ENCODE measurements at places on chromosomes 4 and X.

- no peak overlapping the region for H3K27ac ChIP-seq
- no peak overlapping the region for H3K4me3 ChIP-seq
- H3K4me1 ChIP-seq = no peaks in the 10 kb centered on the region
- H3K36me3 ChIP-seq = no peaks in the 10 kb centered on the region
- no peaks in the 10 kb centered on the region for H3K27me3 ChIP-seq
These were observed 34.4 kb downstream of the GLRA3 start for GRCh38 chr4:174794543-174795094.

DNA sequence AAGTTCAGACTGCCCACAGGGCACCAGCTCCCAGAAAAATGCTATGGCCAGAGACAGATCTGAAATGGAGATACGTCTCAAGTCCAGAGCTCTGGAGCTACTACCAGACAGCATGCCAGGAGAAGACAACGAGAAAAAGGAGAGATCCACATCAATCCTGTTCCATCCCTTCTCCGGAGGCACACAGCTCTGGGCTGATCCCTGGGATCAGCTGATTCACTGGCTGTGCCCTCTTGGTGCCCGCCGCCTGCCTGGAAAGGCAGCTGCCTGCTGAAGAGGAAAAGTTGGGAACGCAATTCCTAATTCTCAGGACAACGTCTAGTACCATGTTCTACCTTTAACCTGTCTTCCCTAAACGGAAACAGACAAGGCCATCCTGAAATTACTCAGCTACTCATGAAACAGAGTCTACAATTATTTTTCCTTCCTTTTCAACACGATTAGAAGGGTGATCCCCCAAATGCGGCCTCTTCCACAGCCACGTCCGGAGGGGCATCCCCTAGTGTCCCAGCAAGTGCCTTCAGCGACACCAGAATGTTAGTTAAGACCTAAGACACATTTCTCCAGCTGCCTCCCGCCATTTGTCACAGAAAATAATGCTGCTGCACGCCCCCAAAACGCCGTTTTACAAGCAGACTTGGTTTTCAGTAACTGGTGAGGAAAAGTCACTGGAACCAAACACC lies 2.4 kb downstream of the ZFYVE28 start:
- no peak overlapping the region for H3K27ac ChIP-seq
- no peak overlapping the region for H3K4me3 ChIP-seq
- peaks cover 7% of the 10 kb centered on the region for H3K27me3 ChIP-seq
- no peaks in the 10 kb centered on the region for H3K36me3 ChIP-seq
- peaks cover 10% of the 10 kb centered on the region for H3K4me1 ChIP-seq
- DNase-seq = no peak

DNA sequence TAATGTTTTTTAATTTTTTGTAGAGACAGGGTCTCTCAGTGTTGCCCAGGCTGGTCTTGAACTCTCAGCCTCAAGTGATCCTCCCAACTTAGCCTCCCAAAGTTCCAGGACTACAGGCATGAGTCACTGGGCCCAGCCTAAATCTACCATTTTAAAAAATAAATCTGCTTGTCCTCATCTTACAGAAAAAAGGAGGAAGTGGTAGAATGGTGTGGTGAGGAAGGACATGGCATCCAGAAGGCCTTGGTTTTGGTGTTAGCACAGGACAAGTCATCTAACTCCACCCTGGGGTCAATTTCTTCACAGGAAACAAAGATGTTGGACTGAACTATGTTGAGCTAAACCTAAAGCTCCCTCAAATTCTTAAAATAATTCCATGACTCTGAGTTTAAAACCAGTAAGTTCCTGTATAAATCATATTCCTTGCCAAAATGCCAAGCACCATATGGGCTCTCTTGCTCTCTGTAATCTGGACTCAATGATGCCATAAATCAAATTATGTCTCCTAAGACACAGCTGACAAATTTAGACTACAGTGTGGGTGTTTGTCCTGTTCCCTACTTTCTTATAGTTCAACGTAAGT lies 253.9 kb upstream of the NOCT start:
- DNase-seq = no peak
- H3K27ac ChIP-seq = no peak overlapping the region
- no peaks in the 10 kb centered on the region for H3K27me3 ChIP-seq
- no peaks in the 10 kb centered on the region for H3K4me1 ChIP-seq
- H3K4me3 ChIP-seq = no peak overlapping the region

- peaks cover 2% of the 10 kb centered on the region for H3K4me1 ChIP-seq
- peak; percentile 48 for DNase-seq
These were observed 65.9 kb downstream of the EFNB1 start for GRCh38 chrX:68894513-68895340.

GRCh38 chr4:8324640-8325239 lies 55.2 kb downstream of the HTRA3 start:
- H3K27me3 ChIP-seq = no peaks in the 10 kb centered on the region
- H3K4me1 ChIP-seq = peaks cover 8% of the 10 kb centered on the region
- no peaks in the 10 kb centered on the region for H3K36me3 ChIP-seq
- H3K4me3 ChIP-seq = no peak overlapping the region
- H3K27ac ChIP-seq = no peak overlapping the region

GRCh38 chr4:90060039-90060438 lies 67.2 kb upstream of the CCSER1 start:
- H3K27me3 ChIP-seq = no peaks in the 10 kb centered on the region
- H3K36me3 ChIP-seq = no peaks in the 10 kb centered on the region
- H3K4me1 ChIP-seq = no peaks in the 10 kb centered on the region
- no peak for DNase-seq
- H3K27ac ChIP-seq = no peak overlapping the region
- H3K4me3 ChIP-seq = no peak overlapping the region

DNA sequence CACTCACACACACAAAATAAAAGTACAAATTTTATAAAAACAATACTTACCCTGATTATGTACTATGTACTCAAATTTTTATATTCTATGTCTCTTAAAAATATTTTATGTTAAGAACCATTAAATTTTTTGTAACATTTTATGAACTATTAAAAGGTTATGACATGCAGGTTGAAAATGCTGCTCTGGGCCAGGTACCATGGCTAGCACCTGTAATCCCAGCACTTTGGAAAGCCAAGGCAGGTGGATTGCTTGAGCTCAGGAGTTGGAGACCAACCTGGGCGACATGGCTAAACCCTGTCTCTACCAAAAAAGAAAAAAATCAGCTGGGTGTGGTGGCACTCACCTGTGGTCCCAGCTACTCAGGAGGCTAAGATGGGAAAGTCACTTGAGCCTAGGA lies 29.4 kb upstream of the SPINK2 start:
- no peak for DNase-seq
- H3K4me1 ChIP-seq = no peaks in the 10 kb centered on the region
- H3K27ac ChIP-seq = no peak overlapping the region
- no peak overlapping the region for H3K4me3 ChIP-seq
- H3K36me3 ChIP-seq = no peaks in the 10 kb centered on the region

DNA sequence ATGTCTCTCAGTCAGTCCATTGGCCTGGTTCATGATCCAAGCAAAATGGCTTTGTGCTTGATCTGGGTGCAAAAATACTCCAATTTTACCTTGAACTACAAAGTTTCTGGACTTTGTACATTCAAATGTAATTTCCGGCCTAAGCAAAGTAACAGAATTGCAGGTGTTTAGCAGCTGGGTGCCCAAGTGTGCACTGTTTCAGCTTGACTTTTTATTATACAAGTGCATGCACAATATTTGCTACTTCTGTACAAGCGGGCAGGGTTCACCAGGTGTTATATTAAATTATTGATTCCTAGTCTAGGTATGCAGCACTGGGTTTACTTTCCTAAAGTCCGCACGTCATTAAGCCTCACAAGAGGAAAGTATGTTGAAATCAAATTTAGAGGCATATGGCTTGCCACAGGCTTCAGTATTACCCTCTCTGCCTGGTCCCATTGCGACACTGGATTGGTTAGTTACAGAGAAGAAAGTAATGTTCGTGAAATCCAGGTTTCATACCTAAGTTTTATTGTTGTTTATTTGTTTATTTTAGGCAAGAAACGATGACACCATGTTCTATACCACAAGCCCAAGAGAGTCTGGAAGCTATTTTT lies 376.9 kb upstream of the CTSO start:
- H3K36me3 ChIP-seq = no peaks in the 10 kb centered on the region
- H3K27ac ChIP-seq = no peak overlapping the region
- H3K4me3 ChIP-seq = no peak overlapping the region
- no peaks in the 10 kb centered on the region for H3K27me3 ChIP-seq
- no peaks in the 10 kb centered on the region for H3K4me1 ChIP-seq

DNA sequence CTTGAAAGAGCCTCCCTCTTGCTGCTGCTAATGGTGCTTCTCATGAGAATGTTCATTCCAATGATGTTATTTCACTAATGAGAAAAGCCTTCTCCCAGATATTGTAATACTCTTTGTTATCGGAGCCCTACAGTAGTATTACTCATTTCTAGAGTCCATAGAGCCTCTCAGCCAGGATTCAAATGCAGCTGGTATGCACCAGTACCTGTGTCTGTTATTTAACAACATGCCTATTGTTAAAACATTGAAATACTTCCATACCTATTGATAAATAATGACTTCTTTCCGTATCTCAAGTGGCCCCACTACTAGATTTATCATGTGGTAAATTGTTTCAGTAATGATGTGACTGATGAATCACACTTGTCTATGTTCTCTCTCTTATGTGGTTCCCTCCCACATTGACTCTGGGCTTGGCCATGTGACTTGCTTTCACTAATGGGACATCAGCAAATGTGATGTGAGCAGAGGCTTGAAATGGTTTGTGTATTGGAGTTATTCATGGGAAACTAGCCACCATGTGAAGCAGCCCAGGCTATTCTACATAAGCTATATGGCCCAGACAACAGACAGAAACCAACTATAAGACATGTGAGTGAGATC lies 207.6 kb downstream of the THOC2 start:
- H3K4me1 ChIP-seq = no peaks in the 10 kb centered on the region
- DNase-seq = no peak
- H3K4me3 ChIP-seq = no peak overlapping the region
- H3K36me3 ChIP-seq = no peaks in the 10 kb centered on the region
- H3K27me3 ChIP-seq = no peaks in the 10 kb centered on the region

GRCh38 chr4:16794816-16795445 lies 103.5 kb downstream of the LDB2 start:
- no peaks in the 10 kb centered on the region for H3K27me3 ChIP-seq
- no peaks in the 10 kb centered on the region for H3K4me1 ChIP-seq
- peak; percentile 47 for DNase-seq
- H3K27ac ChIP-seq = no peak overlapping the region
- no peaks in the 10 kb centered on the region for H3K36me3 ChIP-seq

- H3K36me3 ChIP-seq = no peaks in the 10 kb centered on the region
- H3K27me3 ChIP-seq = no peaks in the 10 kb centered on the region
- H3K4me1 ChIP-seq = no peaks in the 10 kb centered on the region
- H3K4me3 ChIP-seq = no peak overlapping the region
These were observed 16.7 kb downstream of the NR3C2 start for GRCh38 chr4:148425327-148426110.

GRCh38 chrX:22742174-22742573 lies 257.6 kb upstream of the DDX53 start:
- H3K27ac ChIP-seq = no peak overlapping the region
- H3K27me3 ChIP-seq = no peaks in the 10 kb centered on the region
- DNase-seq = no peak
- H3K4me3 ChIP-seq = no peak overlapping the region
- no peaks in the 10 kb centered on the region for H3K36me3 ChIP-seq

DNA sequence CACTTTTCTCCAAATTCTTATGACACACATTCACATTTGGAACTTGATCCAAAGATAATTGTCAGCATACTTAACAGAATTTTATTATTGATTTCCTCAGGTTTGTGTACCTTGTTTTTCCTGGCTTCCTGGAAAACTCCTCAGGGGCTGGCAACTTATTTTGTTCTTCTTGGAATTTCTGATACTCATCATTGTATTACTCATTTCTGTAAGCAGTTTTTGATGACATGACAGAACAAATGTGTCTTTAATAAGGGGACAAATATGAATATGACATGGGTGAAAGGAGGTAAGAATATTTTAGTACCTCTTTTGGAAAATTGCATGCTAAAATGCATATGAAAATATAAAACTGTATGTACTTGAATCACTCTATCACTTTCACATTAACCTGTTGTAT lies 237.8 kb downstream of the ADGRL3 start:
- H3K4me1 ChIP-seq = no peaks in the 10 kb centered on the region
- H3K36me3 ChIP-seq = no peaks in the 10 kb centered on the region
- H3K27me3 ChIP-seq = no peaks in the 10 kb centered on the region
- H3K27ac ChIP-seq = no peak overlapping the region
- no peak for DNase-seq

GRCh38 chr4:186752325-186752724 lies 28.7 kb upstream of the FAT1 start:
- no peaks in the 10 kb centered on the region for H3K4me1 ChIP-seq
- H3K27me3 ChIP-seq = no peaks in the 10 kb centered on the region
- no peaks in the 10 kb centered on the region for H3K36me3 ChIP-seq
- DNase-seq = no peak
- H3K27ac ChIP-seq = no peak overlapping the region
- H3K4me3 ChIP-seq = no peak overlapping the region

GRCh38 chrX:95435198-95435597 lies 1249.4 kb upstream of the DIAPH2 start:
- H3K4me1 ChIP-seq = no peaks in the 10 kb centered on the region
- H3K27me3 ChIP-seq = no peaks in the 10 kb centered on the region
- DNase-seq = no peak
- H3K27ac ChIP-seq = no peak overlapping the region

DNA sequence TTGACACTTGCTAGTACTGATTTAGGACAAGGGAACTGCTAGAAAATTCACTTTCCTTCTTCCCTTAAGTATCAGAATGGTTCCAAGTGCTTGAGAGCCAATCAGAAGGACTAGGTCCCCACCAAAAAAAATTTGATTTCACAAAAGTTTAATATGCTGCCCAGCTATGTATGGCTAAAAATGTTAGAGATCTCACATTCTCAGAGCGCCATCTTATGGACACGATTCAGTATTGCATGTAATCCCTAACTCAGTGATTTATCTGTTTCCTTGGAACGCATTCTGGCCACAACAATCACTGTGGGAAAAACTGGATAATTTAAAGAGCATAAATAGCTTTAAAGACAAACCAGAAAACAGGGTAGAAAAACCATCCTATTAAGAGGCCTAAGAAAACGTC lies 255.1 kb upstream of the GPC4 start:
- no peak overlapping the region for H3K27ac ChIP-seq
- DNase-seq = no peak
- no peaks in the 10 kb centered on the region for H3K36me3 ChIP-seq
- H3K4me1 ChIP-seq = no peaks in the 10 kb centered on the region
- H3K4me3 ChIP-seq = no peak overlapping the region
- H3K27me3 ChIP-seq = no peaks in the 10 kb centered on the region

GRCh38 chr4:63786171-63786570 lies 623.1 kb downstream of the TECRL start:
- H3K36me3 ChIP-seq = no peaks in the 10 kb centered on the region
- H3K27me3 ChIP-seq = no peaks in the 10 kb centered on the region
- H3K27ac ChIP-seq = no peak overlapping the region
- no peak overlapping the region for H3K4me3 ChIP-seq
- no peak for DNase-seq

- no peak for DNase-seq
- H3K36me3 ChIP-seq = no peaks in the 10 kb centered on the region
- H3K4me3 ChIP-seq = no peak overlapping the region
- no peaks in the 10 kb centered on the region for H3K4me1 ChIP-seq
- H3K27ac ChIP-seq = no peak overlapping the region
- H3K27me3 ChIP-seq = no peaks in the 10 kb centered on the region
These were observed 1.0 kb downstream of the GABRA3 start for GRCh38 chrX:152450076-152450475.

GRCh38 chrX:114038358-114038757 lies 545.5 kb upstream of the HTR2C start:
- no peaks in the 10 kb centered on the region for H3K4me1 ChIP-seq
- no peak overlapping the region for H3K27ac ChIP-seq
- DNase-seq = no peak
- no peak overlapping the region for H3K4me3 ChIP-seq
- H3K36me3 ChIP-seq = no peaks in the 10 kb centered on the region

All from ovary (tissue), 10 donors.